ENCODE measurements at places on chromosomes 7 and 10.

DNA sequence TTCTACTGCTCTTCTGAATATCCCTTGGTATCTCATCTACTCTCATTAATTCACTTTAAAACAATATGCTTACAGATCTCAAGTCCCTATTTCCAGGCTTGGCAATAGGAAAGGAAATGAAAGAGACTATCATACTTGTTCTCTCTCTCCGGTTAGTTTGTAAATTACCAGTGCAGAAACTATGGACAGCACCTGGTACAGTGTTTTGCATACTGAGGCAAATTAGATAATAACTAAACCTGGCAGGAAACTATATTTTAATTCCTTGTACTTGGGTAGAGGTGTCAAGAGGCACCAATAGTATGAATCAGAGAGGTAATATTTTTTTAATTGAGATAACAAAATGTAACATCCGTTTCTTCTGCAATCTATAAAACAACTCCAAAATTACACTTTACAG, 97.7 kb upstream of the TMEM196 start:
- no peak for DNase-seq

GRCh38 chr10:103966671-103967447, at the start of gene SLK:
SLK (plus strand) TSS chr10:103967140; CDS start chr10:103967746, 606 bp downstream.
- DNase-seq = peak; percentile 88

DNA sequence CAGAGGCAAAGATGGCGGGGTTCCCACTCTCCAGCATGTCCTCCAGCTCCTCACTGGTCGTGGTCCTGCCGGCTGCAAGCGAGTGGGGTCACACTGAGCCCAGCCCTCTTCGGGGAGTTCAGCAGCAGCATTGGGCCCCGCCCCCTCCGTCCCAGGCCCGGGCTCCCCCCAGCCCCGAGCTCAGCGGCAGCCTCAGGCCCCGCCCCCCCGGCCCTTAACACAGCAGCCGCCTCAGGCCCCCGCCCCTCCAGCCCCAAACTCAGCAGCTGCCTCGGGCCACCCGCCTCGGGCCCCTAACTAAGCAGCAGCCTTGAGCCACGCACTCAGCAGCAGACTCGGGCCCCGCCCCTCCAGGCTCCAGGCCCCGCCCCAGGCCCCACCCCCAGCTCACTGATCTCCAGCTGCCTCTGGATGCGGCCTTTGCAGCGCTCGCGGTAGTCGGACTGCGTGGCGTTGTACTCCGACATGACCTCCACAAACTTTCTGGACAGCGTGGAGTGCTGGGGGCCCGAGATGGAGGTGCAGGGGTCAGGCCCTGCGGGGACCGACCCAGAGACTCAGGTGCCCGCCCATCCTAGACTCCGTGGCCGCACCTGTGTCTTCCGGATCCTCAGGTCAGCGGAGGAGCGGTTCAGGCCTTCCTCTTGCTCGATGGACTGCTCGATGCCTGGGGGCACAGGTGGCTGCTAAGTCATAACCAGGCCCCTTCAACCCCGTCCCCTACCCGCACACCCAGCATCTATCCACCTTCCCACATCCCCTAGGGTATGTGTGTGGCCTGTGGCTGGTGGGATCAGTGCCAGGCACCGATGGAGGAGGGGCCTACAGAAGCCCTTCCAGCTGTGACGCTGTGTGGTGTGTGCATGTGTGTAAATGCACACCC, 15.5 kb downstream of the STX1A start:
- DNase-seq = peak; percentile 74

GRCh38 chr7:137169282-137169698, 174.2 kb downstream of the PTN start:
- DNase-seq = peak; percentile 81

DNA sequence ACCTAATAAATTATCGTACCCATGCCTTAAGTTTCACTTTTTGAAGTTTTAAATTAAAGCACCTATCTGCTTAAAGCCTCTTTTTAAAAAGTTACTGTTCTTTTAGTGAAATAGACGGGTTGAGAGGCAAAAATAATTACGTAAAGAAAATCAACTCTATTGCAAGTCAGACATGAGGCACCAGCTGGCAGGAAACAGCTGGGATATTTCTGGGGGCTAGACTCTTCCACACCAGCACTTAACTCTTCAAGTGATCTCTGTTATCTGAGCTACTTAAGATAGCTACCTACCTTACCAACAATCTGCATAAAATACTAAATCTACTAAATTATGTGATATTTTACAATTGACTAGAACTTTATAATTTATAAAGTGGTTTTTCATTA, 35.8 kb downstream of the GBF1 start:
- no peak for DNase-seq

DNA sequence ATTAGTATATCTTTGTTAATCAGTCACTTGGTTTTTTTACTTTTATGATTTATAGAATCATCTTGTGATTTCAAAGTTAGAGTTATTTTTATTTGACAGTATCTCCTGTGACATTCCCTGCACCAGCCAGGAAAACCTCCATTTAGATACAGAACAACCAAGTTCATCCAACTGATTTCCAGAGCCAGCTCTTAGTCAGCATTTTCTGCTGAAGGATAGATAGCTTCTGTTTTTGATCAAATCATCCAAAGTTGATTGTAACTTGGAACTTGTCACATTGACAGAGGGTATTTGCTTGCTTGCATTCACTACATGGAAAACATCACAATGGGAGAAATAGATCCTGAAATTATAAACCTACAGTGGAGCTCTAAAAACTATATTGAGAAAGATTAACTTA, 122.6 kb downstream of the PON1 start:
- no peak for DNase-seq

GRCh38 chr10:63256009-63256773, 123.1 kb downstream of the NRBF2 start:
- DNase-seq = peak; percentile 34

GRCh38 chr10:17206210-17206709, 4.8 kb upstream of the TRDMT1 start:
- peak; percentile 89 for DNase-seq

GRCh38 chr10:91683975-91684374, 51.1 kb upstream of the PPP1R3C start:
- DNase-seq = peak; percentile 92

DNA sequence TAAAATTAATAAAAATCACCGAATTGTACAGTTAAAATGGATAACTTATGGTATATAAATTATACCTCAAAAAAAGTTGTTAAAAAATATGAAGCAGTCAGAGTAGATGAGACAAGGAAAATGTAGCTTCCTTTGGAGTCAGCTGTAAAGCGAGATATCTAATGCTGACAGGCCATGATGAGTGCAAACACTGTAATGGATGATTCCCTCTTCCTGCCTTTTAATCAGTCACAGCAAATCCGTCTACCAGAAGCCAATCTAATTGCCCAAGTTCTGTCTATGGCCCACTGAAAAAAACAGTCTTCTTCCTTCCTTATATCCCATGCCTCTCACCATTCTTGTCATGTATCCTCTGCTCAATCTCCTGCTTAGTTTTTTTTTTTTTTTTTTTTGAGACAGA, 59.9 kb upstream of the DNAJB12 start:
- no peak for DNase-seq

DNA sequence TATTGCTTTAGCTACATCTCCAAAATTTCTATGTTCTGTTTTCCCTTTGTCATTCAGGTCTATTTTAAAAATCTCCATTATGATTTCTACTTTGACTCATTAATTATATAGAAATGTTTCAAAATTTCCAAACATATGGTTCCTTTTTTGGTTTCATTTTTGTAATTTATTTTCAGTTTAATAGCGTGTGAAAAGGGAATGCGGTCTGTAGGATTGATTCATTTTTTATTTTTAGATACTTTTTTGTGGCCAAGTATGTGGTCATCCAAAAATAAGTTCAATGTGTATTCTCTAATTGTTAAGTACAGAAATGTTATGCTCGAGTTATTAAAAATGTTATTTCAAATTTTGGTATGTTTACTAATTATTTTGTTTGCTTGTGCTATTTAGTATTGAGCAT, 72.5 kb upstream of the ANKRD1 start:
- peak; percentile 38 for DNase-seq

GRCh38 chr7:157046681-157047080, 36.2 kb upstream of the MNX1 start:
- peak; percentile 47 for DNase-seq

- DNase-seq = peak; percentile 92
These were observed 24.6 kb downstream of the CACNB2 start for GRCh38 chr10:18164748-18165361.

GRCh38 chr10:31133792-31134310, 102.2 kb upstream of the ZNF438 start:
- DNase-seq = peak; percentile 84

DNA sequence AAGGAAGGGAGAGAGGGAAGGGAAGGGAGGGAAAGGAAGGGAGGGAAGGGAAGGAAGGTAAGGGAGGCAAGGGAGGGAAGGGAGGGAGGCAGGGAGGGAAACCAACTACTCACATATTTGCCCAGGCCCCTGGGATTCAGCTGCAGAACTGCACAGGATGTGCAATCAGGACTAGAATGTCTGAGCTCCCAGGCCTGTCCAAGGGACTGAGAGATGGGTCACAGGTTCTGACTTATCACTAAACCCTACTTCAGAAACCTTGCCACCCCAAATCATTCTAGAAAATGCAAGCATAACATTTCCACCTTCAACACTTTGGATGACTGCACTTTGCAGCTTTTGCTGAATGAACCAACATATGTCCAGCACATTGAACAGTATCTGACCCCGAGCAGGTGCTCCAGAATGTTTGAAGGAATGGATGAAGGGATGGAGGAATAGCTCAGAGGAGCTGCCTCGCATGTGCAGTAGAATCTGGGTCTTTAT, 245.3 kb downstream of the KCNMA1 start:
- peak; percentile 71 for DNase-seq
